ENCODE measurements at places on chromosomes 7 and 10. TPM values are rescaled to one million over a fixed set of nuclear protein-coding genes. Genes with fewer than 3 reads are reported as not detected.

DNA sequence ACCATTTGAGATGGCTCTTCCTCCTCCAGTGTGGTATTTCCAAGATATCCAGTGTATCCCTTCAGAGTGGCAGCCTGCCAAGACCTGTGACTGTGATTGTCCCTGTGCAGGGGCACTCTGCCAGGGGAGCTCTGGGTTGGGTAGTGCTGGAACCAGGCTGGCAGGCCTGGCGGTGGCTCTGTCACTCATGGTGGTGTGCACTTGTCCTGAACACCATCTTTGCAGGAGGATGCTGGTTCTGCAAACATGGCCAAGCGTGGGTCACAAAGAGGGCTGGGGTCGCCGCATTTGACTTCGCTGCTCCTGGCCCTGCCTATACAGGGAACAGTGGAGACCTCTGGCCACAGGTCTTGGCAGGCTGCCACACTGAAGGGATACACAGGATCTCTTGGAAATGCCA, 205.2 kb downstream of the PRPF18 start:
- H3K4me3 ChIP-seq, result no peak overlapping the region
- DNase-seq, result peak; percentile 38

- DNase-seq, result peak; percentile 89
- no peaks in the 10 kb centered on the region for H3K27me3 ChIP-seq
- peaks cover 19% of the 10 kb centered on the region for H3K4me1 ChIP-seq
- H3K27ac ChIP-seq, result peak overlapping the region; percentile 94
Observed at GRCh38 chr7:87876869-87877234, 559 bp downstream of the DBF4 start.

Gene CUZD1
- total RNA-seq, result 0.30 TPM

DNA sequence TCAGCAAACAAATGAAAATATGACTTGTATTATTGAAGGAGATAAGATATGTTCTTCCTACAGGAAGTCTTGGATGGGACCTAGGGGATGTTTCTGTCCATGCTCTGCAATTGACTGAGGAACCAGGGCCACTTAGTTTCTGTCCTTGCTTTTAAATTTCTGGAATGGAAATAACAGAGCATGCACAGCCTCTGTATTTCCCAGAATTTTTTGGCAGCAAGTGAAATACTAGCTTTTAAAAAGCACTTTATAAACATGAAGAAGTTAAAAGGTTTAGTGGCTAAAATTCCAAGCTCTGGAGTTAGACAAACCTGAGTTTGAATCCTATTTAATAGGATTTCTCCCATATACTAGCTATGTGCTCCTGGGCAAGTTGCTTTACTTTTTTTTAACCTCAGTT, 127.7 kb upstream of the FZD8 start:
- H3K27ac ChIP-seq, result no peak overlapping the region
- peaks cover 8% of the 10 kb centered on the region for H3K4me1 ChIP-seq
- DNase-seq, result no peak
- H3K27me3 ChIP-seq, result no peaks in the 10 kb centered on the region
- no peaks in the 10 kb centered on the region for H3K36me3 ChIP-seq

DNA sequence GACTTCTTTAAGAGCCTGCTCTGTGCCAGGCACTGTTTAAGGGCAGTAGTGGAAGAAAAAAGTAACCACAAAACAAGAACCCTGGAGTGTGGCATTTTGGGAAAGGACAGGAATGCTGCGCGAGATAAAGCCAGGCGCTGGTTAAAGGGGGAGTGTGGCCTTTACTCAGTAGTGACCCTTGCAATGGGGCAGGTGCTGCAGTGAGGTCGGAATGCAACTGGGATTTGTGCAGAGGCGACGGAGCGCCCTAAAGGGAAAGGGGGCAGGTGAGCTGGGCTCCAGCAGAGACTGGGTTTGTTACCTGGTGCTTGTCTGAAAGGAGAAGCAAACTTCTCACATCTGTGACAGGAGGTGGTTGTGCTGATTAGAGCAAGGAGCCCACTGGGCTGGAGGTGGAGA, 263.6 kb downstream of the ACTR3B start:
- no peak for DNase-seq
- no peaks in the 10 kb centered on the region for H3K27me3 ChIP-seq
- H3K4me1 ChIP-seq, result no peaks in the 10 kb centered on the region
- no peak overlapping the region for H3K4me3 ChIP-seq

DNA sequence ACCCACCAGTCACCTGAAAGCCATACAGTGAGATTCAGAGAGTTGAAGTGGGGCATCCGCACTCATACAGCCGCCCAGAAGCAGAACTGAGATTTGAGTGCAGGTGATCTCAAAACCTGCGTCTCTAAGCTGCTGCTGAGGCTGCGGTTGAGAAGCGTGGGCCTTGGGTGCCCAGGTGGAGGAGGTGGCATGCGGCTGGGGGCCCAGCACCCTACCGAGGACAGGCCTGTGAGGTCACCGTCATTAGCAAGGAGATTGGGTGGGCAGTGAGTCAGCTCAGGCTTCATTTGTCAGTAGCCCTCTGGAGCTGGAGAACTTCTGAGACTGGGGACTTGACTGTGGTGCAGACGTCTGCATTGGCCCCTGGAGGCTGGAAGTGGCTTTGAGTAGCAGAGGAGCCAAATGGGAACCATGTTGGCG, 29.8 kb downstream of the ZMIZ1 start:
- H3K36me3 ChIP-seq, result no peaks in the 10 kb centered on the region
- no peak overlapping the region for H3K27ac ChIP-seq
- DNase-seq, result no peak
- H3K4me1 ChIP-seq, result peaks cover 98% of the 10 kb centered on the region
- H3K27me3 ChIP-seq, result no peaks in the 10 kb centered on the region

- no peaks in the 10 kb centered on the region for H3K27me3 ChIP-seq
- no peak overlapping the region for H3K27ac ChIP-seq
- no peak overlapping the region for H3K4me3 ChIP-seq
- no peaks in the 10 kb centered on the region for H3K4me1 ChIP-seq
Observed at GRCh38 chr7:93779115-93779514, 111.4 kb downstream of the TFPI2 start.

DNA sequence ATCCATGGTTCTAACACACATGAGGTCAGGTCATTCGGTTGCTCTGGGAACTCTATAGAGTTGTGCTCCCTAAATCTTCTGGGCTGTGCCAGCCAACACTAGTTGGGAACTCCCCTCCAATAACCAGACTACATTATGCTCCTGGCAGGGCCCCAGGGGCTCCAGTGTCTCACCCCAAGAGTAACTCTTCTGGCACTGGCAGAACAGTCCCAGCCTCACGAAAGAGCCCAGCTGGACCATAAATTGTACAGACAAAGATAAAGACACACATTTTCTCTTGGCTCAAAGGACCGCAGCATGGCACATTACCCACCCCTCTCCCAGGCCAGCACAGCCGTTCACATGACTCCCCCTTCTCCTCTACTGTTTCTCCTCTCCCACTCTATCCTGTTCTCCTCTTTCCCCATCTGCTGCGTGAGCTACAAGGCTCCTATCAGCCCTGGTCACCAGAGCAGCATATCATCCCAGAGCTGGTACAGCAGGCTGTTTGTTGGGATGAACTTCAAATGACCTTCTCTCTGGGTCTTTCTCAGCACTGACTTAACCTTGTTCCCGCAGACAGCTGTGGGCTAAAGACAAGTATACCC, 230.6 kb downstream of the PLXNA4 start:
- H3K27me3 ChIP-seq, result no peaks in the 10 kb centered on the region
- H3K4me3 ChIP-seq, result no peak overlapping the region
- H3K4me1 ChIP-seq, result no peaks in the 10 kb centered on the region
- no peaks in the 10 kb centered on the region for H3K36me3 ChIP-seq

Gene UCMA
- not detected for total RNA-seq

DNA sequence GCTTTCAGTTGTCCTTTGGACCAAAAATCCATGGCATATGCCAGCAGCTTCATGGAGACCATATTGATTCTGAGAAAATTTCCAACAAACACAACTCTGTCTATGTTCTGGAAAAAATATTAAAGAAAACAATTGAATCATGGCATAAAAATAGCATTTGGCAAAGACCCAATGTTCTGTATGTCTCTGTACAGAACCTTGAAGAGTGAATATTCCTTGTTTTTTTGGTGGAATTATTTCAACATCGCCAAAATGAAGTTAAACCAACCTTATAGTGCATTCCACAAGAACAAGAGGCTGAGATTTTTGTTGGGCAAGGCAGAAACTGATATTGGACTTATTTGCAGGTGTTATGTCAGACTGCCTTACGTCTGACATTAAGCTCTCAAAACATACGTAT, 53.3 kb upstream of the SLC16A12 start:
- no peak overlapping the region for H3K27ac ChIP-seq
- no peaks in the 10 kb centered on the region for H3K36me3 ChIP-seq
- DNase-seq, result no peak
- H3K4me3 ChIP-seq, result no peak overlapping the region
- no peaks in the 10 kb centered on the region for H3K4me1 ChIP-seq
- no peaks in the 10 kb centered on the region for H3K27me3 ChIP-seq

Gene CROT
- 2.9 TPM for total RNA-seq

DNA sequence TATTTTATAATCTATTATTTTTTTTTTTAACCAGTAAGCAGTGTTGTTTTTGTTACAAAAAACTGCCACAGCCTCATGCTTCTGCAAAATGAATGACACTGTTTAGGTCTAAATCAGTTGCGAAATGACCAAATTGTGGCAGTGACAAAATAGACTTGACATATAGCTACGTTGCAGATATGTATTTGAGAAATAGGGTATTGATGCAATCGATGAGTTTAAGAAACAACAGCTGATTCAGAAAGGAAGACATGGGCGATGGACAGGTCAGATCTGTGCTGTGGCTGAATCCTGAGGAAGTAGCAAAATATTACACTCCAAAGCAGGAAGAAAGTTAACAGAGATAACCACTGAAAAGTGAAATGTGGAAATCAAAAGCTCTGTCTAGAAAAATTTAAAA, 89.0 kb upstream of the STEAP4 start:
- no peaks in the 10 kb centered on the region for H3K36me3 ChIP-seq
- H3K4me1 ChIP-seq, result no peaks in the 10 kb centered on the region
- no peak overlapping the region for H3K27ac ChIP-seq
- no peak overlapping the region for H3K4me3 ChIP-seq

DNA sequence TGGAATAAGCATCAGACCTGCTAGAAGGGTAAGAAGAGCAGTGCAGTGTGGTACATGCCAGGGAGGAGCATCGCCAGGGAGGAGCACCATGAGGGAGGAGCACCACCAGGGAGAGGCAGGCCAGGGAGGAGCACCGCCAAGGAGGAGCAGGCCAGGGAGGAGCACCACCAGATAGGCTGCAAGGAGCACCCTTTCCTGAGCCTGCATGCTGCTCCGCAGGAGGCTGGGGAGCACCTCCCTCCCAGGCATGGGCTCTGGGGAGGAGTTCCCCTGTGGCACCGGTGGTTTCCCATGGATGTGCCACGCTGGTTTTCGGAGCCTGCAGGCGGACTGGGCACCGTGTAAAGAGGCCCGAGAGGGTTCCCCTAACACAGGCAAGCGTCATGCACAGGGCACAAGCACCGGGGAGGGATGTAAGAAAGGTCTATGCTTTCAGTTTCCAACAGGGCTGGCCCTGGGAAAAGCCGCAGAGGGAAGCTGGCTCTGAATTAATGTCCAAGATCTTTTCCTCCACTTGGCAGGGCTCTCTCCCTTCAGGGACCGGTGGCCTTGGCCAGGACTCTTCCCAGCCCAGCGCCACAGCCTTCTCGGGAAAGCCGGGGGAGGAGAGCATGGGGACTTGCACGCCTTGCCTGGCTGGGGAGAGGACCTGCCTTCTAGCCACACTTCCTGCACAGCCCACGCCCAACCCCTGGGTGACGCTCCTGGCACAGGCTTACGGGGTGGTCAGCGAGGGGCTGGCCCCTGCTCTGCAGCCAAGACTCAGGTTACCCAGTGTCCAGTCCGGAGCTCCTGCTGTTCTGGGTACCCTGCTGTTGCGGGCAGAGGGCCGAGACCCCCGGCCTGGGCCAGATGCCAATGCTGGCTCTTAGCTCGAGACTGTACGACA, 11.5 kb upstream of the GPER1 start:
- DNase-seq, result peak; percentile 74
- H3K27me3 ChIP-seq, result no peaks in the 10 kb centered on the region
- peak overlapping the region; percentile 86 for H3K27ac ChIP-seq
- H3K4me3 ChIP-seq, result no peak overlapping the region
- peaks cover 28% of the 10 kb centered on the region for H3K4me1 ChIP-seq

Gene GHRHR
- total RNA-seq, result not detected

Measured in upper lobe of left lung (tissue), 6 donors.